ENCODE measurements at places on chromosomes 11 and 22.

- no peak for DNase-seq
These were observed 21.9 kb upstream of the QSER1 start for GRCh38 chr11:32870676-32871075.

DNA sequence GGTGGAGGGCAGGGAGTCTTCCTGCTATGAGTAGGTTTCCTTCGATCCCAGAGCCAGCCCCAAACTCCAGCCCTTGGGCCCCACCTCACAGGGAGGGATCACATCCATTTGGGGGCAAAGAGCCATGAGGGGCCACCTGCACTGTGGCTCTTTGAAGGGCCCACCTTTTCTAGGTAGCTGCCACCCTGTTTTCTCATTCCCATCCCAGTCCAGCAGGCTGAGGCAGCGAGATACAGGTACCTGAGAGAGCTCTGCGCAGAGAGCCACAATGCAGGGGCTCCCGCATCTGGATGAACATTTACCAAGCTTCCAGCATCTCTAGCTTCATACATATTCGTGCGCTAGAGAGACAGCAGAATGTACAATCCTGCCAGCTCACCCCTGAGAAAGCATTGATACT, 16.3 kb downstream of the FXYD6 start:
- DNase-seq: no peak

DNA sequence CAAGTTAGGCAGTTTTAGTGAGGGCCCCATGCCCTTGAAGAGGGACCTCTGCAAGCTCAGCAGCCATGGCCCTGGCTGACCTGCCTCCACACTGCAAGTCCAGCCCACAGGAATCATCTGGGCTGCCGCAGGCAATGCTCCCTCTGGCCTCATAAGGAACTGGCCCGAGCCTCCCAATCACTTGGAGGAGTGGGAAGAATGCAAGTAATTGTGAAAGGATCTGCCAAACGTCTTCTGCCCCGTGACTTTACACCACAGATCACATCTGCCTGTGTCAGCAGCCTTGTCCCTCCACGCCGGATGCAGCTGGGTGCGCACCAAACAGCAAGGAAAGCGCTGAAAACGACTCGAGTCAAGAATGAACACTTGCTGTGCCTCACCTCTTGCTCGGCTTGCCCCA, 23.8 kb downstream of the OPCML start:
- DNase-seq: no peak

- no peak for DNase-seq
These were observed 20.6 kb downstream of the TSPAN18 start for GRCh38 chr11:44747316-44747715.

DNA sequence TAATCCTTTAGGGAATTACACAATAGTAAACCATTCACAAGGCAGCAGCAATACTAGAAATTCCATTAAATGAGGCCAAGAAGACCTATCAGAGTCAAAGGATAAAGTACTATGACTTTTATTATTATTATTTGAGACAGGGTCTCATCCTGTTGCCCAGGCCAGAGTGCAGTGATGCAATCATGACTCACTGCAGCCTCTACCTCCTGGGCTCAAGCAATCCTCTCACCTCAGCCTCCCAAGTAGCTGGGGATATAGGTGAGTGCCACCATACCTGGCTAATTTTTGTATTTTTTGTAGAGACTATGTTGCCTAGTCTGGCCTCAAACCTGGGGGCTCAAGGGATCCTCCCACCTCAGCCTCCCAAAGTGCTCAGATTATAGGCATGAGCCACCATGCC, 51.8 kb downstream of the TTC28 start:
- no peak for DNase-seq

DNA sequence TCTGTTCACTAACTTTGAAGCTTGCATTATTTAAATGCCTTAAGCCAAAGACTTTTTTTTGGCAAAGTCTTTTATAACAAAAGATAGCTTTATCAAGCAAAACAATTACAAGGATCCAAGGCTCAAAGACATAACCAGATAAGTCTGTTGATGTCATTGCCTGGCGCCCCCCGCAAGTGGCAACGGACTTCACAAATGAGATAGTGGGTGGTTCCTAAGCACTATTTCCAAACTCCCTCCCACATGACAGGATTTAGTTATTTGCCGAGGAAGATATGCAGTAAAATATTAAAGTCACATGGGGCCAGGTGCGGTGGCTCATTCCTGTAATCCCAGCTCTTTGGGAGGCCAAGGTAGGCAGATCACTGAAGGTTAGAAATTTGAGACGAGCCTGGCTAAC, 194.2 kb upstream of the DDI1 start:
- DNase-seq: no peak

DNA sequence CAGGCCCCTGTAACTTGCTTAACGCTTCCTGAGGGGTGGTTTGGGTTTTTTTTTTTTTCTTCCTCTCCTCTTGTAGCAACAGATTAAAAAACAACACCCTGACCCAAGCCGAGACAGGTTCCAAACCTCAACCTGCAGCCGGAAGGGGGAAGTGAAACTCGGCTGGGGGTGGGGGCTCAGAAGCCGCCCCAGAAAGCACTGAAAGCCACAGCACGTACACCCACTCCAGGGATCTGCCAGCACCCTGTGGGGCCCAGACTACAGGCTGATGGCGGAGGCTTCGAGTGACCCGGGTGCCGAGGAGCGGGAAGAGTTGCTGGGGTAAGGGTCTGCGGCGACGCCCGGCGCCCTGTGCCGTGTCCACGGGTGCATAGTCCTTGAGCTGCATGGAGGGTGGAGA, at the start of gene LSP1:
Gene LSP1 (plus strand): TSS at position 208 of the 400 bp plus-strand sequence. CDS start 61 bp downstream, at position 269.
- DNase-seq: peak; percentile 46

- no peak for DNase-seq
These were observed 23.0 kb downstream of the SERPING1 start for GRCh38 chr11:57620467-57620866.

DNA sequence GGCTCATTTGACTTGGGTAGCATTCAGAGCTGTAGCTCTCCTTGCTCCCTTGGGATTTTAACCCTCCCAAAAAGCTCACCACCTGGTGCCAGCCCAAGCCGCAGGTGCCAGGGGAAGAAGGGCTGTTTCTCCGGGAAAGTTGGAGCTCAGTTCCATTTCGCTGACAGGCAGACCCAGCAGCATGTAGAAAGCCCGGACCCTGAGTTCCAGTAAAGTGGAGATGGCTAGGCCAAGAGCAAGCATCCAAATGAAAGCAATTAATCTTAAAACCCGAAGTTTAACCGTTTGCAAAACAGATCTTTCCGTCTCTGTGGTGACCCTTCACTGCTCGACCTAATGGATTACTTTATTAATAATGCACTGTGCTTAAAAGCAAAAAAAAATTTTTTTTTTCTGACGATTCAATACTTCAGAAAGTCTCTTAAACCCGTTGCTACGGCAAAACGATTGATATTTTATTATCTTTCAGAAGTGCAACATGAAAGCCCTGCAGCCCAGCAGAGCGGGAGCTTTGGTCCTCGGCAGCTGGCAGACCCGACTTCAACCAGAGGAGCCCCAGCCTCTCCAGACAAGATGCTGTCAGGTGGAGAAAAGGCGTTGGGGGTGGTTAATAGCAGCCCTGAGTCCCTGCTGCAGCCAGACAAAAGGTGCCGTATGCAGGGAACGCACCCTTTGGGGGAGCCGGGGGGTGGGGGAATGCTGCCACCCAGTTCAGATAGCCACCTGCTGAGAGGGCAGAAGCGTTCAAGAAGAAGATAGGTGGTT, 3.3 kb downstream of the LMO1 start:
- DNase-seq: no peak

DNA sequence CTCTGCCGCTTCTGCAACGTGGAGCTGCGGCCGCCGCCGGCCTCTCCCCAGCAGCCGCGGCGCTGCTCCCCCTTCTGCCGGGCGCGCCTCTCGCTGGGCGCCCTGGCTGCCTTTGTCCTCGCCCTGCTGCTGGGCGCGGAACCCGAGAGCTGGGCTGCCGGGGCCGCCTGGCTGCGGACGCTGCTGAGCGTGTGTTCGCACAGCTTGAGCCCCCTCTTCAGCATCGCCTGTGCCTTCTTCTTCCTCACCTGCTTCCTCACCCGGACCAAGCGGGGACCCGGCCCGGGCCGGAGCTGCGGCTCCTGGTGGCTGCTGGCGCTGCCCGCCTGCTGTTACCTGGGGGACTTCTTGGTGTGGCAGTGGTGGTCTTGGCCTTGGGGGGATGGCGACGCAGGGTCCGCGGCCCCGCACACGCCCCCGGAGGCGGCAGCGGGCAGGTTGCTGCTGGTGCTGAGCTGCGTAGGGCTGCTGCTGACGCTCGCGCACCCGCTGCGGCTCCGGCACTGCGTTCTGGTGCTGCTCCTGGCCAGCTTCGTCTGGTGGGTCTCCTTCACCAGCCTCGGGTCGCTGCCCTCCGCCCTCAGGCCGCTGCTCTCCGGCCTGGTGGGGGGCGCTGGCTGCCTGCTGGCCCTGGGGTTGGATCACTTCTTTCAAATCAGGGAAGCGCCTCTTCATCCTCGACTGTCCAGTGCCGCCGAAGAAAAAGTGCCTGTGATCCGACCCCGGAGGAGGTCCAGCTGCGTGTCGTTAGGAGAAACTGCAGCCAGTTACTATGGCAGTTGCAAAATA, 816 bp downstream of the PDE3B start:
- no peak for DNase-seq
